Brain pericyte (primary cell): ENCODE measurements at places on chromosomes 4 and X.

GRCh38 chrX:41512394-41512793, 65.3 kb downstream of the NYX start:
- DNase-seq: no peak

DNA sequence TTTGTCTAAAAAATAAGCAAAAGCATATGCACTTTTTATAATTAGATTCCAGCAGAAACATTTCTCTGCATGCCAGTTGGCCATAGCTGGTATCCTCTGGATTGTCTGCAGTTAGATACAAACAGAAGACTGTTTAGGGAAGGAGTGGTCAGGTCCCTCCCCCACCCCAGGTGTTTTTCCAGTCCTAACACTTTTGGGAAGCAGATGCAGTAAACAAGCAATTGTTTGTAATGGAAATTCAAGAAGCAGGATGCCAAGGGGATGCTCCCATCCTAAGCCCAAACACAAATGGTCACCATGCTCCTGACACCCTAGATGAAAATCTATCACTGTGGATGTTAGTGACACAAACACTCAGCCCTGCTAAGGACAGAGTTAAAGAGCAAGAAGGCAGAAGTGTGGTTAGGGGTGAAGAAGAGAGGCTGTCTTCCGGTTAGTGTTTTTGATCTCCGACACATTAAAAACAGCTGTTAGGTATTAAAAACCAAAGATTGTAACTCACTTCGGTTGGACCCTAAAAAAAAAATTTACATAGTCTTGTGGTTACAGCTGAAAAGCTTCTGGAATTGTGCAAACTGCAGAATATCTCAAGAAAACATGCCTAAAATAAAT, 7.9 kb downstream of the LEF1 start:
- no peak for DNase-seq

DNA sequence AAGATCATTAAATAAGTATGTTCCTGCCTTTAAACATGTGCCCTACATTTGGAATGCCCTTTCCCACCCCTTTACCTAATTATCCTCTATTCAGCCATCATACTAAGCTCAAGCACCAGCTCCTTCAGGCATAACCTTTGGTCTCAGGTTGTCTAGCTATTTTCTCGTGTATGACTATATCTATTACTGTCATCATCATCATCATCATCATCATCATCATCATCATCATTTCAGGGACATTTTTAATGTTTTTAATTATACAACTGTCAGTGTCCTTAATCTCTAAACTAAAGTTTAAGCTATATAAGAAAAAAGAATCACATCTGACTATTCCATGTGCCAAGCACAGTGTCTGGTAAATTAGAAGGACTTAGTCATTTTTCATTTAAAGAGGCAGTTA, 214.6 kb upstream of the CTSO start:
- DNase-seq: no peak

- DNase-seq: no peak
Observed at GRCh38 chrX:107674480-107675364, 46.4 kb downstream of the PRPS1 start.

GRCh38 chr4:7699031-7699430, 240.6 kb downstream of the AFAP1 start:
- no peak for DNase-seq

GRCh38 chr4:80619070-80619674, 283.6 kb downstream of the CFAP299 start:
- DNase-seq: no peak

DNA sequence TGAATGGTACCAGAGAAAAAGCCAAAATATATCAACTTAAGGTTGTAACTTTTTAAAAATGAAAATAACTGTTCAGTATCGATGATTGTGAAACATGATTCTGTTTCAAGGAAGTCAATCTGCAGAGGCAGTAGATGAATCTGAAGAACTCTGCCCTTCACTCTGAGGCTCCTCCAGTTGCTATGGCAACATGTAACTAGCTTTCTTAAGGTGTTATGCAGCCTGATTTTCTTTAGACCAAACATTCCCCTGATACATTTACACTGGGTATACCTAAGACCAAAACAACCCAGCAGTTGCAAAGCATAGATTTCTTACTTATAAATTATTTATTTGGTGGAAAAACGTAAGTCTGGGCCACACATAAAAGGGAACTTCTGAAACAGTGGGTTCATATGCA, 133.6 kb upstream of the RASGEF1B start:
- no peak for DNase-seq

DNA sequence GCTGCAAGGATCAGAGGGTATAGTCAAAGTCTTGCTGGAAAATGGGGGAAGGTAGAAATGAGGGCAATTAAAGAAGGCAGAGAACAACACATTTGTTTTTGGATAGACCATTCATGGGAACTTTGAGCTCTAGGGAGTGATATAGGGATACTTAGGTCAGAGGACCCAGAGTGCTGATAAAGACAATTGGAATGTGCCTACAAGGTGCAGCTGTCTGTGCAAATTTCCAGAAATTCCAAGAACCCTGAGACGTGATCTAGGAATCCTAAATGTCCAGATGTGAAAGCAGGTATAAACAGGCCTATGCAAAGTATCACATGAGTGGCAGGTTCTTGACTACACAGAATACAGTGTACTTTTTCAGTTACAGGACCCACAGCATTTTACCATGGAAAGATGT, 24.2 kb downstream of the FNIP2 start:
- DNase-seq: no peak

GRCh38 chrX:109889289-109890006, 113.5 kb upstream of the TMEM164 start:
- DNase-seq: no peak

DNA sequence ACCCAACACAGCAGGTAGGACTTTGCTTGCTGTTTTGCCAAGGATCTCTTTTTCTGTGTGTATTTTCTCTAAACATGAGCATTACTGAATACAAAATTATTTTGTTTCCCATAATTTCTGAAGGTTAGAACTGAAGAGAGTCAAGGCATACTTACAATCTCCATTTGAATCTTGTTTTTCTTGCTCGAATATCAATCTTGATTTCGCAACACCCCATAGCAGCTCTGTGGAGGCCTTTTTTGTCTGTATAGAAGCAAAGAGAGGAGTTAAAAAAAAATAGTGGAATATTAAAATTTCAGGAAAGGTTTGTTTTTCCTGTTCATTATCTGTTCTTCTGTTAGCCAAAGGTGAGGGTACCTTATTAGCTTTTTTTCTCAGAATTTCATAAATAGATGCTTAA, 92.9 kb downstream of the TNIP2 start:
- DNase-seq: no peak

GRCh38 chr4:106369456-106370060, 980 bp upstream of the GIMD1 start:
- peak; percentile 54 for DNase-seq

DNA sequence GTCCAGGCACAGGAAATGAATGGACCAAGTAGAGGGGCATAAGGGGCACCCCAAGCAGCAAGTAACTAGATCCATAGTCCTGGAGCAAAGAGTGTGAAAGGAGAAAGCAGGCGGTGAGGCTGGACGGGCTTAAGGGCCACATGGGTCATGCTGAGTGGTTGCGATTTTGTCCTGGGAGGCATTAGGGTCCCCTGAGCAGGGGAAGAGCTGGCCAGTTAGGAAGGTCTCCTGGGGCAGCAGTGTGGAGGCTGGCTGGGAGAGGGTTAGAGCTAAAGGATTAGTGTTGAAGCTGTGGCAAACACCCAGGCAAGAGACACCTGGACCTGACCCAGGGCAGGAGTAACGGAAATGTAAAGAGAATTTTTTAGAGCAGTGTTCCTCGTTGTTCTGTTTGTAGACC, 26.5 kb downstream of the MYOZ2 start:
- no peak for DNase-seq

DNA sequence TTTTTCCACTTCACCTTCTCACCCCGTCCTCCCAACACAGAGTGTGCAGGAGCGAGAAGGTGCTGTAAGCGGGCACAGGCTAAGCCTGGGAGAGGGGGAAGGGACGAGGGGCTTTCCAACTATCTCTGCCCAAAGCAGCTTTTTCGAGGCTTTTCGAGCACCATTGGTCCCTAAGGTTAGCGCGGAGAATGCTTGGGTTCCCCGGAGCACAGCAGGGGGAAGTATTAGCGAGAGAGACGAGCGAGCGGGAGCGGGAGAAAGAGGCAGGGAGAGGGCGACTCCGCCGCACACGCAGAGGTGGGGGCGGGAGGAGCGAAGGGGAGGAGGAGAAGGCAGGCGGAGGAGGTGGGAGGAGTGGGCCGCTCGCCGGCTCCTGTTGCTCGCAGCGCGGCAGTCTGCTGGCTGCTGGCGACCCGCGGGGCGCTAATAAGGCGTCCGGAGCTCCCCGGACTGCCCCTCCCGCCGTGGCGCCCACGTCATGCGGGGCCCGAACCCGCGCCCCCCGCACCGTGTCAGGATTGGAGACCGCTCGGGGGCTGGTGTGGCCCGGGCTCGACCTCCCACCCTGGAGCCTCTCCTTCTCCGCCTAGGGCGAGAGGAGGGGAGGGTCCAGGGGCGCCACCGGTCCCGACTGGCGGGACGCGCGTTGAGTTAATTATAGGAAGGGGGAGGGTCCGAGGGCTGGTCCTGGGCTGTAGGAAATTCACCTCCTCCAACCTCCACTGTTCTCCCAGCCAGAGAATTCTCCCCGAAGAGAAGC, at the start of gene ADAMTS3:
ADAMTS3 (minus strand) TSS at position 263 of the 760 bp plus-strand sequence. CDS start 459 bp downstream, outside the sequence.
- no peak for DNase-seq

- DNase-seq: no peak
Observed at GRCh38 chrX:130224810-130225209, 43.9 kb downstream of the ZNF280C start.

DNA sequence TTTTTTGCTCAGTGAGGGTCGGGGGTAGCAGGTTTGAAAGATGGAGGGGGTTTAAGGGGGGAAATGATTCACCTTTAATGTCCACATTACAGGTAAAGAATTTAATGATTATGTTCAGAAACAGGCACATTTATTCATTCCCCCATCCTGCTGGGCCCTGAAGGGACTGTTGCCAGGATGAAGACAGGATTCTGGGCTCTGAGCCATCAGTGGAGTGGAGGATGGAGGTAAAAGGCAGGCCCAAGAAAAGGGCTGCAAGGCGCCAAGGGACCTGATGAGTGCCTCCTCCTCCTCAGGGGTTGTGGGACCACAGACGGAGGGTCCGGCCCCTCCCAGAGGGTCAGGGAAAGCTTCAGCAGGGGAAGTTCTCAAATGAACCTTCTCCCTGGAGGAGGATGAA, 40.4 kb upstream of the PROM1 start:
- DNase-seq: no peak

DNA sequence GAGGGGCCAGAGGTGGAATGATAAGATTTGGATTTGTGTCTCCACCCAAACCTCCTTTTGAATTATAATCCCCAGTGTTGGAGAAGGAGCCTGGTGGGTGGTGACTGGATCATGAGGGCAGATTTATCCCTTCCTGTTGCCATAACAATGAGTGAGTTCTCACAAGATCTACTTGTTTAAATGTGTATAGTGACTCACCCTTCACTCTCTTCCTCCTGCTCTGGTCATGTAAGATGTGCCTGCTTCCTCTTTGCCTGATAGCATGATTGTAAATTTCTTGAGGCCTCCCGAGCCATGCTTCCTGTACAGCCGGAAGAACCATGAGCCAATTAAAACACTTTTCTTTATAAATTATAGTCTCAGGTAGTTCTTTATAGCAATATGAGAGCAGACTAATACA, 348.6 kb downstream of the AR start:
- DNase-seq: no peak

- DNase-seq: no peak
Observed at GRCh38 chr4:2045518-2045951, 13.6 kb upstream of the NAT8L start.
